Body of pancreas (tissue), 4 donors: ENCODE measurements at places on chromosomes 2 and 18.

DNA sequence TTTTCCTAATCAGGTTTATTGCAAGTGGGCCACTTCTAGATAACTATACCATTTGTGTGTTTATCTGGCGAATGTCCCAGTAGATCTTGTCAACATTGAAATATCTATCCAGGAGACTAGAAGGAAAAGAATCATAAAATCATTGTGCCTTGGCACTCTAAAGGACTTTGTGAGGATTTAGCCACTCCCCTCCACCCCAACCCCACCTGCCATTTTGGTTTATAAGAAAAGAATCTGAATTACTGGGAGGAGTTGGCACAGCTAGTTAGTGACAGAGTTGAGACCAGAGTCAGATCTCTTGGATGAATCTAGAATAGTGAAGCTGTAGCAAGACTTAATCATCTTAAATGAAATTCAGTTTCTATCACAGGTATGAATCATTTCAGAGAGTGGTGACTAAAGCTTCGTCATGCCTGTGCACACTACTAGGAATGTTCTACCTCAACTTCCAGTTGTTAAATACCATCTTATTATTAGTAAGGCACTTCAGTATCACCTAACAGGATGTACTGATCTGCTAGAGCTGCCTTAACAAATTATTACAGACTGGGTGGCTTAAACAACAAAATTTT is 212.7 kb upstream of the SLC14A2 start:
- no peak for DNase-seq

DNA sequence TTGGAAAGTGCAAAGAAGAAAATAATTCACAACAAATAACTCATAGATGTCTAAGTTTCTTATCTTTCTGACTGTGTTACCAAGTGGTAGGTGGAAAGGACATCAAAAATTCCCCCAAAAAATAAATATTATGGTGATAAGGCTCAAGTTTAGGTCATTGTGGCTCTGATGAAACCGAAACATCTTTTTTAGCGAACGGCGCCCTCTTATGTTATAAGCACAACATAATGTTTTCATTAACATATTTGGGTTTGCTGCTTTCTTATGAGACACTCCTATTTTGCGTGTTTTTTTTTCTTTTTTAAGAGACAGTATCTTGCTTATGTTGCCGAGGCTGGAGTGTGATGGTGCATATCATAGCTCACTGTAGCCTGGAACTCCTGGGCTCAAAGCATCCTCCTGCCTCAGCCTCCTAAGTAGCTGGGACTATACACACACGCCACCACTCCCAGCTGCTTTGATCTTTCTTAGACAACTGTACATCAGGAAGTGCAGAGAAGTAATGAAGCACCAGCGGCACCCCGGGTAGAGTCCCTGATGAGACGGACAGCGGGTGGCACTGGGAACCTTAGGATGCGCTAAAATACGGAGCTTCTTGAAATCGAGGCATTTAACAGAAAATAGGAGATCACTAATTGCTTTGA is 38.5 kb upstream of the SLC35G4 start:
- DNase-seq = no peak

- DNase-seq = no peak
Measured at GRCh38 chr18:6773777-6774176, 44.3 kb downstream of the ARHGAP28 start.

GRCh38 chr2:76251342-76251741 is 540.6 kb upstream of the GCFC2 start:
- DNase-seq = no peak

DNA sequence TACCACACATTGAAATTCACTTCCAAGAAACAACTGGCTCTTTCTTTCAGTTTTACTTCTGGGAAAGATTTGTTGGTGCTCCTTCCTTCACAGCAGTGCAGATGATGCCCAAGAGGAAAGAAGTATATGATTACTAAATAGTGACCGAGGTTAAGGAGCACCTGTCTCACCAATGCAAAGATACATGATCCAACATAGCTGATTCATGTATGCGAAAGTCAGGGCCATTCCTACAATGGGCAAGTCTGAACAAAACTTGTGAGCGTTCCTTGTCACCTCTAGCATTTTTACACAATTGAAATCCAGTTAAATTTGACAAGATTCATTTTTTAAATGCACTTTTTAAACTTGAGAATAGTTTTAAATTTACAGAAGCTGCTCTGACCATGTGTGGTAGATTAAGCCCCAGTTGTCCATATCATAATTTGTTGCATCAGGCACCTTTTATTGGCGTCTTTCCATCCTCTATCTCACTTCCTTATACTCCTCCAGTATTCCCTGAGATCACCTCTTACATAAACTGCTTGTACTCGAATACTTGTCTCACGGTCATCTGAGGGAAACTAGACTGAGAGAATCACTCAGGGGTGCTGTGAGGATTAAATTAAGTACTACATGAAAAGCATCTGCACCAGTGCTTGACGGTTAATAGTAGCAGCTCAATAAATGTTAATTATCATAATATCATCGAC is 438.8 kb upstream of the CDH20 start:
- DNase-seq = no peak

DNA sequence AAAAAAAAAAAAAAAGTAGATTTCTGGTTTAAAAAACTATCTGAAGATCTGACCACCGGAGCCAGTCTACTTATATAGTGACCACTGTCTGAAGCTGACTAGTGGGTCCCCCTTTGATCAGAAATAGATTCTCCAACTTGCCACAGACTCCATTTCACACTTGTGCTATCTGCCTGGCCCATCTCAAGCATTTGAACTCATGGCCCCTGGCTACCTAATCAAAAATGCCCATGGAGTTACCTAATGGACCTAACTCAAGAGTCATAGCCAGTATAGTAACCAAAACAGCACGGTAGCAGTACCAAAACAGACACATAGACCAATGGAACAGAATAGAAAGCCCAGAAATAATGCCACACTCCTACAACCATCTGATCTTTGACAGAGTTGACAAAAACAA is 17.0 kb upstream of the ATL2 start:
- DNase-seq = no peak

DNA sequence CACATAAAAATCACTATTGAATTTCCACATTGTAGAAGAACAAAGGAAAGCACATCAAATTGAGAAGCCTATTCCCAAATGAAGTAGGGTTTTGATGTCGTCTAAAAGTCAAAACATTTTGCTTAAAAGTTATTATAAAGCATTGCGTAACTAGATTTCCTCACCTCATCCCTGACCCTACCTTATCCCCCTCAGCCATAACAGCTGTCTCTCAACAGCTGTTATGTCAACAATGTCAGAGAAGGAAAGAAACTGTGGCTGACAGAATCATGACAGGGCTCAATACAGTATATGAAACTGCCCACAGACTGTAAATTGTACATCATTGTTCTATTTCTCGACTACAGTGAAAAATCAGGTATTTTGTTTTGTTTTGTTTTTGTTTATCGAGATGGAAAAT is 63.0 kb upstream of the ACVR1C start:
- no peak for DNase-seq

DNA sequence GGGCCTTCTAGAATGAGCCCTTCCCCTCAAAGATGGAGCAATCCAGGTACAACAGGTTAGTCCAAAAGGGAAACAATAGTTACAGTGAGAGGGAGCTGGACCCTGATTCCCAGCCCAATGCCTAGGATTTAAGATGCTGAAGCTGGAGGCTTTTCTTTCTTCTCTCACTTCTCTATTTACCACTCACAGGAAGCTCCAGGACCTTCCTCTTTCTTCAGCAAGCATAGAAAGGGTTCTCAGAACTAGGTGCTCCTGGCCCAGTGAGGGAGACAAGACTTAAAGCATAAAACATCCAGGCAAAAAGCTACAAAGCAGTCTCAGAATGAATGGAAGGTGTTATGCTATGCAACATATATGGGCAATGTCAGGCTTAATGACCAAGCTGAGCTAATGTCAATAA is 279.0 kb downstream of the SRBD1 start:
- DNase-seq = no peak

GRCh38 chr18:5892823-5893431 is 2.4 kb downstream of the TMEM200C start:
- DNase-seq = no peak

GRCh38 chr18:56919190-56919589 is 227.7 kb upstream of the BOD1L2 start:
- no peak for DNase-seq

GRCh38 chr2:121242976-121243375 is 42.0 kb downstream of the TFCP2L1 start:
- DNase-seq = no peak

- no peak for DNase-seq
Measured at GRCh38 chr2:149657401-149658040, 69.9 kb upstream of the MMADHC start.
